ENCODE measurements at places on chromosomes 4 and X.

DNA sequence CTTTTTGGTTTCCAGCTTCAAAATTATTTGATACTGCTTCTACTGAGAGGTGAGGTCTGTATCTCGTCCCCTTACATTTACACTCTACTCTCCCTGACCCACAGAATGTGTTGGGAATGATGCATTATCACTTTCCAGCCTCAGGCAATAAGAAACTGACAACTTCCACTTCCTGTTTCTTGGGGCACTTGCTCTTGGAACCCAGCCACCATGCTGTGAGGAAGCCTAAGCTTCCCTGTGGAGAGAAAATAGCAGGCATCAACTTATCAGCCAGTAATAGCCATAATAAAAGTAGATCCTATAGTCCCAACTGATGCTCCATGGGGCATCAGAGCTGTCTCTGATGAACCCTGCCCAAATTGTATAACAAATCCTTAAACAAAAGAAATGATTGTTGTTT, 32.6 kb downstream of the RELL1 start:
- DNase-seq = no peak

- no peak for DNase-seq
These were observed 101.9 kb upstream of the MAML3 start for GRCh38 chr4:140255927-140256326.

- DNase-seq = no peak
These were observed 302.7 kb downstream of the PACRGL start for GRCh38 chr4:21002976-21003375.

- no peak for DNase-seq
These were observed 28.4 kb downstream of the APBB2 start for GRCh38 chr4:41185614-41186592.

GRCh38 chr4:125750399-125750798, 435.6 kb downstream of the FAT4 start:
- no peak for DNase-seq

GRCh38 chrX:10900585-10901289, 210.4 kb upstream of the HCCS start:
- no peak for DNase-seq

GRCh38 chr4:53098681-53099121, 236.6 kb downstream of the RASL11B start:
- no peak for DNase-seq

DNA sequence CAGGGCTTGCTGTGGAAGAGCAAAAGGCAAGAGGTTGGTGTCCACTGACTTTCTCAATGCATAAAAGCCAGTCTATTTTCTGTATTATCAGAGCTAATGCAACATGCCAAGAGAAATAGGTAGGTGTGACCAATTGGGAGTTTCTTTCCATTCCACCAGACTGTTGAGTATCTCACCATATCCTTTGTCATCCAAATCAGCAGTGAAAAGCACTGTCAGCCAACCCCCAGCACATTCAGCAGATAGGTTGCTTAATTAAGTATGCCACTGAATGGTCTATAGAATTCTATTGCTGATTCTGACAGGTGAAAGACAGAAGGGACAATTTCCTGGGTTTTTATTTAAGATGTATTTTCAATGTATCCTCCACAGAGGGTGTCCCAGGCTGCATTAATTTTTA, 139.8 kb downstream of the HS6ST2 start:
- DNase-seq = no peak

DNA sequence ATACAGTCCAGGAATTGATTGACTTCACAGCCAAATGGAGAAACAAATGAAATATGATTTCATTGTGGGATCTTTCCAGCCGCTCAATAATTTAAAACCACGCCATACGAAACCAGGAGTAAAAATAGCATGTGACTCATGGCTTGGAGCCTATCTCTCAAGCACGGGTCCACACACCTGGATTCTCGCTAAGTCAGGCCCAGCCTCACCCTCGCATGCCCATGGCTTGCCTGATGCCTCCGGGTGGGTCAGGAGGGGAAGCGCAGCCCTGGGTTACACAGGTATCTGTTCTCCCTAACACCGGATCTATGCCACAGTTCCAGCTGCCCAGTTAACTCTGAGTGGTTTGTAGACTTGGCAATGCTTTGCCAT, 5.6 kb upstream of the ABLIM2 start:
- no peak for DNase-seq
